ENCODE measurements at places on chromosomes 2 and 18.
A peak's percentile ranks its signal among the peaks of the same experiment; 100 is the strongest.

GRCh38 chr2:212973347-212973746, 178.1 kb downstream of the IKZF2 start:
- no peak for DNase-seq

DNA sequence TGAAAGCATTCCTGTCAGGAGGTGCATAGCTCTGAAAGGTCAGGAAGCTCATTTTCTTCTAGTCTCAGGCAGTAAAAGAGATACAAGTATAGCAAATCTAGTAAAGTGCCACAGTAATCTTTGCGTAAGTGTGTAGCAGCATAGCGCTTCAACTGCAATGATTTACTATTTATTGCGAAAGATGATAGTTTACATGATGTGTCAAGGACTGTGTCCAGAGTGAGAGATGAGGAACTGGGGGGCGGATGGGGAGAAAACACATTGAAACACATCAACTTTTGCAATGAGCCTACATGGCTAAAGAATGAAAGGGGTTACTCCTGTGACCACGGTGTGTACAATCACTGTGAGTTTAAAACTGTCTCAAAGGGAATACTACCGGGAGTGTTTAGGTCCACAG, 644.4 kb downstream of the GALR1 start:
- DNase-seq = peak; percentile 2

DNA sequence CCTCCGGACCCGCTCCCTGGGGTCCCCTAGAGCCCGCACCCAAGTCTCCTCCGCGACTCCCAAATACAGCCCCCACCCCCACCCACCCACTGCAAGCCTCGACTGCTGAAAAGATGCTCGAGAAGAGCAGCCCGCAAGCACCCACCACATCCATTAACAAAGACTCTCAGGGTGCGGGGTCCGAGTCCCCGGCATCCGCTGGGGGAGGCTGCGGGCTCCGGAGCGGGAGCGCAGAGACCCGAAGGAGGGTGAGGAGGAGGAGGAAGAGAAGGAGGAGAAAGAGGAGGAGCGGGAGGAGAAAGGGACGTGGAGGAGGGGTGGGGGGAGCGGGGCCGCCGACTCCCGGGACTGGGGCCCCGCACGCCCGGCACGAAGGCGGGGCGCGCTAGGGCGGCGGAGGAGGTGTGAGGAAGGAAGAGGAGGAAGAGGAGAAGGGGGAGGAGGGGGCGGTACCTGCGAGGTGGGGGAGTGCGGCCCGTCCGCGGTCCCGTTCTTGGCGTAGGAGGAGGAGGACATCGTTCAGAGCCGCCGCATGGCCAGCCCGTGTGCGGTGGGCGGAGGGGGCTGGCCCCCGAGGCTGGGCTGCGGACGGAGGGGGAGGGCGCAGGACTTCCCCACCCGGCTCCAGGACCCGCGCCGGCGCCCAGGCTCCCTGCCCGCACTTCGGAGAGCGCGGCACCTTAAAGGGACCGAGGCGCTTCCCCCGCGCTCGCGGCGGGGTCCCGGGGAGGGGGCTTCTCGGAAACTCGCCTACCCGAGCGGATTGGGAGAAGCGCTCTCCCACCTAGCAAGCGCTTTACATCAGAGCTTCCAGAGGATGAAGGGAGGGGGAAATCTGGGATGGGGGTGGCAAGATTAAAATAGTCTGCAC, at the start of gene CACNB4:
TSS of gene CACNB4 (minus strand) at position 549 of the 871 bp plus-strand sequence.
- peak; percentile 37 for DNase-seq

DNA sequence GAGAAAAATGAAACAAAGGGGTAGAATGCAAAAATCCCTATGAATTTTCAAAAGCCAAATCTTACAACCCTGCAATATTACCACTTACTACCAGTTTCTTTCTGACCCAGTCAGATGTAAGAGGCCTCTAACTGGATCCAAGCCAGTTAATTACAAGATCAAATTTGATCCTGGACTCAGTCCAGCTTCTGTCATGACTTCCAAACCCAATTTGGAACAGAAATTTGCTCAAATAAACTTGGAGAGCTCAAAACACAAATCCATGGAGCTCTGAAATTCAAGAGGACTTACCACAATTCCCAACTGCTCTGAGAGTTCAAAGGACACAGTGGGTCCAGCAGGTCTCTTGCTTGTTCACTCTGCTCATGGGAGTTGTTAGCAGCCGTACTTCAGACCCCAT, 1271.7 kb upstream of the SLC39A10 start:
- no peak for DNase-seq

- no peak for DNase-seq
Measured at GRCh38 chr2:125935559-125935958, 720.4 kb upstream of the GYPC start.

DNA sequence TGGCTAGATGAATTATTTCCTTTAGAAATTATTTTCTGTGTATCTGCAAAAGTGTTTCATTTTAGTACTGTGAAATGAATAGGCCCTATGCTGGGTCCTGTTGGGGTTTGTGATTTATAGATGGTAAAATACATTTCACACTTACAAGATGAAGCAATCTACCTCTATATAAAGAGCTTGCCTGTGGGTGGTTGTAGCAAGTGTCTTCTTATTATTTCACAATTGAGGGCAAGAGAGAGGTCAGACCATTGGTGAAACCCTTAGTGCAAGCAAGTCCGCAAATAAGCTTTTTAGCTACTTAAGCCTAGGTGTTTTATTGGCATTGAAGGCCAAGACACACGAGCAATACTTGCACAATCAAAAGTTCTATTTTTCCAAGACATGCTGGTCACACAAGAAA, 153.1 kb downstream of the FMNL2 start:
- DNase-seq = no peak

DNA sequence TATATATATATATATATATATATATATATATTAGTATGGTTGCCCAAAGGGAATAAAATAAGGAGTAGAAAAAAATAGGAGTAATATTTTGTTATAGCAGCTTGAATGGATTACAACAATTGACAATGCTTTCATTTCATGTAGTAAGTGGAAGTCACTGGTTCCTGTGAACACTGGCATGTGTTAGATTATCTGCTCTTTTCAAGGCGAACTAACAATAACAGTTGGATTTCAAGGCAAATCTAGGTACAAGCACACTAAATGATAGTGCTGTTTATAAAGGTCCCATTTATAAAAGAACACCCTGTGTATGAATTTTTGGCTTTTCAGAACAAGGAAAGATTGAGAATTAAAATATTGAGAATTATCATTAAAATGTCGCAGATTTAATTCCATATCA, 1535.7 kb downstream of the LRP1B start:
- no peak for DNase-seq

- DNase-seq = no peak
Measured at GRCh38 chr2:196670342-196670741, 30.8 kb downstream of the CCDC150 start.

DNA sequence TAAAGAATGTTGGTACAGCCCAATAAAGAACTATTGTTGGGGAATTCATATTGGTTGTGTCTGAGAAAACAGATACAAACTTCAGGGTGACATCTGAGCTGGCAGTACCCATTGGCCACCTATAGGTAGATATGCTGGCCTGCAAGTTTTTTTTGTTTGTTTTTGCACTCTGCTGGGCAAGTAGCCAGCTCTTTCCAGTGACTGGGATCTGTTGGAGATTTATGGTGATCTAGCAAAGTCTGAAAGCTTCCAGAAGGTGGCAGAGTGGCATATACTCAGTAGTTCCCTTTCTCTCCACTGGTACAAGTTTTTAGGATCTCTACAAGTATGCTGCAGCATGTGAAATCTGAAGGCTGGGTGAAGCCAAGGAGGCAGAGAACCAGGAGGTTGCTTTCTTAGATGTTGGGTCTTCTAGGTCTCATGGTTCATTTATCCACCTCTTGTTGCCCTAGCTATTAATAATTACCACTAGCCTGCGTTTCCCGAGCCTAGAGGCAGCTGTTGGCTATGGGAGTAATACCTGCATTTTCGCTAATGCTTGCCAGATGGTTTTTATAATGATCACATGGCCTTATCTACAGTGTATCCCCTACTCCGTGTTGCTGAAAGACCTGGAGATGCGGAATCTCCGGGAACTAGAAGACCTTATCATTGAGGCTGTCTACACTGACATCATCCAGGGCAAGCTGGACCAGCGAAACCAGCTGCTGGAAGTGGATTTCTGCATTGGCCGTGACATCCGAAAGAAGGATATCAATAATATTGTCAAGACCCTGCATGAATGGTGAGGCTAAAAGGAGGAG, 9.5 kb downstream of the COPS7B start:
- DNase-seq = peak; percentile 40

DNA sequence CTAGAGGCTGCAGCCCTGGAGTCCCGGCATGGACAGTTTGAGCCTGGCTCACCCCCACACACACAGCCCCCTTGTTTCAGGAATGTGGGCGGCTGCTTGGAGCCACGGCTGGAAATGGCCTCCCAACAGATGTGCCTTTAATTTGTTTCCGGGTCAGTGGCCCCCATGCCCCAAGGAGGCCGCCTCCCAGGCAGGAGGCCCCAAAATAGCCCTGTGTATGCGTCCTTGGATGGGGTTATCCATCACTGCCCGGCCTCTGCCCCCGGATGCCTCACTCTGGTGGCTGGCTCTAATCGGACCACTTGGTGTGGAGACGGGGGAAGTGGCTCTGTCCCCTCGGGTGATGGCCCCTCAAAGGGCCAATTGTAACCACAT, 151.9 kb upstream of the MYCN start:
- DNase-seq = no peak

DNA sequence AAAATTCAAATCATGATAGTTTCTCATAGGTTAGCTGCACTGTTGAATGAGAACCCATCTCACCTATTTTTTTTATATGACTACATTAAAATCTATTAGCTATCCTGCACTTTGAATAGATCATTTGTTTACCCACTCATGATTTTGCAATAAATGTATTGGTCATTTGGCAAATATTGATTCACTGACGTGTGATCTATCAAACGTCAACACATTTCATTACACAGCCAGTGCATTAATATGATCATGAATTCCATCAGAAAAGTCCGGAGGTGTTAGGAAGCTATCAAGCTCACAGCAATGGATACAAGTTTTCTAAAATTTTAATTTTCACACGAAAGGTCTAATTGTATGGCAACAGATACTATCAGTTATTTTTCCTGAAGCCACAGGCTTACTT, 128.2 kb upstream of the ID2 start:
- DNase-seq = no peak

DNA sequence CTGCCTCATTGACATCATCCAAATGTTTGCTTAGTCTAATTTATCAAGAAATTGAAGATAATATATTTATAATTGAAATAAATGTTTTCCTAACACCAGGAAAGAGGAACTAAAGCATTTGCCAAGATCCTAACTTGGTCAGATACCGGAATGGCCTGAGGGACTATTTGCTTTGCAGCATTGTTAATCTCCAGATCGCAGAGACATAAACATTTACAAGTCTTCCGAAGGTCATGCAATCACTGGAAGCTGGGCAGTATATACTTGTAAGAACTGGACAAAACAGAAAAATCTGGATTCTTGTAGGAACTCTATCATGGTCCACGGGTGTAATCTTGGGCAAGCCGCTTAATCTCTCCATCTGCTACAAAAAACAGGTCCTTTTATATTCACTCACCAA, 42.2 kb downstream of the CYBRD1 start:
- DNase-seq = no peak

GRCh38 chr2:196249860-196250259, 78.5 kb upstream of the STK17B start:
- DNase-seq = peak; percentile 81

Measured in suppressor macrophage (primary cell).